ENCODE measurements at places on chromosomes 5 and 9.

GRCh38 chr9:87883274-87883673 is 597 bp downstream of the SPATA31E1 start:
- DNase-seq: no peak

DNA sequence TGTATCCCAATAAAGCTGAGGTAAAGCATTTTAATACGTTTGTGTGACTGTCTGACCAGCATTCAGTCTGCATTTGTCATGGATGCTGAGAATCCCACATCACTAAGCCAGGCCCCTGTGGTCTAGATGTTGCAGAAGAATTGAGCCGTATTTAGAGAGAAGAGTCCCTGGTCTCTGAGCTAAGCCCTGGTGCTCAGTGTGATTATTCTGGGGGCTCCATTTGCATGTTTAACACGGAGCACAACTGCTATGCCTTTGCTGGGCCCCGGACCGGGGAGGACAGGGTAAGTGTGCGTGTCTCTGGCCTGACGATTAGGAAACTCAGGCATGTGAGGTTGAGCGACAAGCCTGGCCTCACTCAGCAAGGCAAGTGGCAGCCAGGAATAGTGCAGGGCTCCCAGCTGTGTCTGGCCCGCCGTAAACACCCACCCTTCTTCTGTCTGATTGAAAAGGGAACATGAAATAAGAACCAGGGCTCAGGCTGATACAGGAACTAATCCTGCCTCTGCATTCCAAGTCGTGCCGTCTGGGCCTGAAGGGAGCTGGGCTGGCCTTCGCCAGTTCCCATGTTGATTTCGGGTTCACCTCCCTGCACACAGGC is 22.3 kb downstream of the FAM78A start:
- DNase-seq: no peak

DNA sequence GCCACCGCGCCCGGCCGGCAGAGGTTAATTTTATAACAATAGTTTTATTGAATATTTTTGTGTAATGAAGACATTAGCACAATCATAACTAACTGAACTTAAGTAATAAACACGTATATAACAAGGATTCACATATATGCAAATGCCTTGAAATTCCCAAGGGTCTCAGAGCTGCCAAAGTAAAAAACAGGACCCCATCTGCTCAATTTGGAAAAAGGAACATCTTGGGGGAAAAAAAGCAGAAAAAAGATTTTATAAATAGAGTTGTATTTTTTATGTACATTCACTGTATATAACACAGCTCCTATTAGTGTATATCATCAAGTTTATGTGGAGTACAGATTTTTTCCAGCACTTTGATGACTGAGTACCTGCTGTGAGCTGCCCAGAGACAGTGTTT is 366.7 kb downstream of the BRINP1 start:
- DNase-seq: no peak

DNA sequence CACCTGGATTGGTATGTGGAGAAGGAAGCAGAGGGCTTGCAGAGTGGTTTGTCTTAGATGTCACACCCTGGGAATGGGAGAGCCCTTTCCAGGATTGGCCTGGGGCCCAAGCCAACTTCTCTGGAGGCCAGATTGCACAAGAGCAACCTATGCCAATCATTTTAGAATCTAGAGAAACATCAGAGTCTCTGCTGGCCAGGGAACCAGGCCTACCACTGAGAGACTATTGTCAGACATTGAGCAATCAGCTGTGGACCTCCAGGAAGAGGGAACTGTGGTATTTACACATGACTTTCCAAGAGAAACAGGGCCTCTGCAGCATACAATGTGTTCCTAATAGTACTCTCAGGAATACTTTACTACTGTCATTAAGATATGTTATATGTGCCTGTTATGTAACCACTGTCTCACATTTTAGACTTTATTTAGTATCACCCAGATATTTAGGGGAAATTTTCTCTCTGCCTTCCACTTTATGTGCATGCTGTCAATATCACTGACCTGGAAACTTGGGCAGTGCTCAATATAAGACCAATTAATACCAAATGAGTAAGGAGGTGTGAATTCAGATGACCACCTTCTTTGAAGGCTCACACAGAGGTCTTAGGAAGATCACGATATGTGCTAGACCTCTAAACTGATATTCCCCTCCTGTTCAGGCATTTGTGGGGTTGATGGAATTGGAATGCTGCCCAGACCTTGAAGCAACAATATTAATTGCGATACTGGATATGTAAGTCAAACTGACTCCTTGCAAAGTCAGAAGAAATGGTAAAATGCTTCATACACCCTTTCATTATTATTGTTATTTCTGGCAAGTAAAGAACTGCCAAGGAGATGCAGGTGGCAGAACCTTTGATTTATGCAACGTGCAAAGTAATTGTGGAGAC is 20.5 kb upstream of the CCL28 start:
- DNase-seq: no peak

DNA sequence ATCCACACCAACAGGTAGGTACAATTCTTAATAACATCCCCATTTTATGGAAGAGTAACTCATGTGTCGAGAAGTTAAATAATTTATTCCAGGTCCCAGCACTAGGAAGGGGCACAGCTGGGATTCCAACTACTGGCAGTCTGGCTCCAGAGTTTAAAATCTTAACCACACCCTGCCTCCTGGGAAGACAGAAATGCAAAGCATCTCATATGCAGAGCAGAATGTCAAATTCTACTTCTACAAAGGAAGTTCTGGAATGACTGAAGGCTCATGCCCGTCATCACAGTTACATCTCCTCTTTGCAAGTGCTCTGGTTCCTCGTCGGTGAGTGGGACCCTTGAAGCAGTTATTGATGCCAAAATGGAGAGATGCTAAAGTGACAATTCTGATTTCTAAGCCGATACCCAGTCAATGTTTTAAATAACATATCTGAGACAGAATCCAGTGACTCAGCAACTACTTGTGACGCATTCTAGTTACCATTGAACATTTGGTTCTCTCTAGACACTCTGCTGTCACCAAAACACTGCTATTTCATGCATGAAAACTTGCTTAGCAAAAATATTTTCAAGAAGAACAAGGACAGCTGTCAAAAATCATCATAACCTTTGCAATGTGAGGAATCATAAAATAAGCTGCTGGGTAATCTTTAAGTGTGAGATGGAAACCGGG is 412.7 kb downstream of the CTNND2 start:
- DNase-seq: no peak

DNA sequence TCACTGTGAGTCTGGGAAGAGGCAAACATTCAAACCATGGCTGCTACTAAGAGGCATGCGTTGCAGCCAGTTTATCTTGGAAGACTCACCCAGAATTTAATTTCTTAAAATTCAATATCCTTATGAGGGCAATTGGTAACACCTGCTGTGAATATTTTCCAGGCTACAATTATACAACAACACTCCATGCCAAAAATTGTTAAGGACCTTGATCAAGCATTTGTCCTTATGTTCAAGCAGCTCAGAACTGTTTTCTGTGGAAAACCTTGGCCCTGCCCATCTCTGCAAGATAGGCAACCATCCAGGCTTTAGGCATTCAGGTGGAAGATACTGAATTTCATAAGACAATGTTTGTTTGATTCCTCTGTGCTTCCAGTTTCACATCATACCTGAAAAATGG is 327.8 kb downstream of the FBXL7 start:
- DNase-seq: no peak

- no peak for DNase-seq
These were observed 10.1 kb downstream of the IFNA5 start for GRCh38 chr9:21294904-21295538.

All from T47D (cell line).